ENCODE measurements at places on chromosomes 2 and 18. TPM values are rescaled to one million over a fixed set of nuclear protein-coding genes. Genes with fewer than 3 reads are reported as not detected.

MIB1 gene
- 15.3 TPM for total RNA-seq

CYP27C1 gene
- not detected for total RNA-seq

- DNase-seq = no peak
Observed at GRCh38 chr2:85470850-85471800, 52.6 kb downstream of the SH2D6 start.

- no peak for DNase-seq
Observed at GRCh38 chr18:70195852-70196434, 9.5 kb downstream of the RTTN start.

GRCh38 chr18:45666006-45666405, 50.7 kb downstream of the SLC14A2 start:
- no peak for DNase-seq

GRCh38 chr2:215866606-215867005, 146.7 kb downstream of the MREG start:
- DNase-seq = no peak

DNA sequence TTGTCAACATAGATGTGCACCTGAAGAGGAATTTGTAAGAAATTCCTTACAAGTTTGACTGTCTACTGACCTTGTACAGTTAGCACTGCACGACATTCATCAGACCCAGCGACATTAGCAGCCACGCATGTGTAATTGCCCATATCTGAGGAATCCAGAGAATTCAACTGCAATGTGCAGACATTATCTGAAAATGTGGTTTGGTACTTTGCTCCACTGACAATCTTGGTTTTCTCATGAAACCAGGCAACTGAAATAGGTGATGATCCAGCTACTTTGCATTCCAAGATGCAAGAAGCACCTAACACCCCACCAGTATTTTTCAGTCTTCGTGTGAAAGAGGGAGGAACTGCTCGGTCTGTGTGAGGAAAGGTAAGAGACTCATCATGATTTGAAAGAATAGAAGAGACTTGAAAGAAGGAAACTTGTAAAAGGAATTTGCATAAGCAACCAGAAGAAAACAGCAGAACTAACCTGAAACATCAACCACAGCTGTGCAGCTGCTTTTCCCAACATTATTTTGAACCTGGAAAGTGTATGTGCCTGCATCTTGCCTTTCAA, 83.4 kb downstream of the TTN start:
- no peak for DNase-seq

GRCh38 chr2:170425281-170425751, 247.4 kb downstream of the MYO3B start:
- no peak for DNase-seq

DNA sequence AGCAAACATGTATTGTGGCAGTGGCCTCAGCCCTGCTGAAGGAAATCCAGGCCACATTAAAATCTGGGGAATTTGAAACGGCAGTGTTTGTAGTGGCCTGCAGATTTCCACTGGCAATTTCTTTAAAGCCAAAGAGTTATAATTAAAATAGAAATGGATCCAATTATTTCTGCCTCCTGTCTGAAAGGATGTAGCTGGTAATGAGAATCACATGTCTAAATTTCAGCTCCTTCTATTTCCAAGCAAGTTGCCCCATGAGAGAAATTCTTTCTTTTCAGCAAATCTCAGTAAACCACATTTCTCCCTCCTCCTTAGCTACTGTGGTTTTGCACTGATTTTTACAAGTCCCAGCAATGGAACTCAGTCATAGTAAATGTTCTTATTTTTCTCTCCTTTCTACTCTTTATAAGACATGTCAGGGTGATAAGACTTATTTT, 55.4 kb upstream of the ZNF396 start:
- DNase-seq = no peak

DNA sequence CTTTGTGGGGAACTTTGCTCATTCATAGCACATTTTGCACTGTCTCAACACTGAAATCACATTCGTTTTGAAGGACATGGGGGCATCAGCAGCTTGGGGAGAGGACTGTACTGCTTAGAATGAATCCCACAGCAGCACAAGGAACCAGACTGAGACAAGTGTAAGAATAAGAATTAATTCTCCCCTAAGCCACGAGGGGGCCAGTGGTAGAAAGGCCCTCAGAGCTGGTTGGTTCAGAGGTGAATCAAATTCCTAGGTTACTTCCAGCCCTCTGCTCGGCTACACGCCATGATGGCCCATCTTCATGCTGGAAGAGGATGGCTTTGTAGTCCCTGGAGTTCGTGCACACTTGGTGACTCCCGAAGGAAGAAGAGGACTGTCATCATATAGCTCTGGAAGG, 12.0 kb upstream of the MC5R start:
- no peak for DNase-seq

DNA sequence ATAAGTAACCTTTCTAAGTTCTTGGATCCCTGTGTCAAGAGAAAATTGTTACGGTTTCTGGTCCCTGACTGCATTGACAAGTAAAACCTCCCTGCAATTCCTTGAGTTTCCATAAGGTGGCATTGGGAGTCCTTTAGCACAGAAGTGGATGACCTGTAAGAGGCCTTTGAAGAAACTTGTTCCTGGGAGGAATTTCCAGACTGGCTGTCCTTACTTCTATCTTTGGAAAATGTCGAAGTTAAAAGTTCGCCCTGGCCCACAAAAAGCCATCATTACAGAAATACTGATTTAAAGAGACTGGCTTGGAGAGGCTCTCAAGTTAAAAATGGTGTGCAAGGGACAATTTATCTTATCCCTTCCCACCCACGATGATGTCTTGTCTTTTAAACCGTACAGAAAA, 218.4 kb downstream of the CDH20 start:
- DNase-seq = no peak

BOLA3 gene
- total RNA-seq = 11.4 TPM

CYP1B1 gene
- 0.17 TPM for total RNA-seq

DNA sequence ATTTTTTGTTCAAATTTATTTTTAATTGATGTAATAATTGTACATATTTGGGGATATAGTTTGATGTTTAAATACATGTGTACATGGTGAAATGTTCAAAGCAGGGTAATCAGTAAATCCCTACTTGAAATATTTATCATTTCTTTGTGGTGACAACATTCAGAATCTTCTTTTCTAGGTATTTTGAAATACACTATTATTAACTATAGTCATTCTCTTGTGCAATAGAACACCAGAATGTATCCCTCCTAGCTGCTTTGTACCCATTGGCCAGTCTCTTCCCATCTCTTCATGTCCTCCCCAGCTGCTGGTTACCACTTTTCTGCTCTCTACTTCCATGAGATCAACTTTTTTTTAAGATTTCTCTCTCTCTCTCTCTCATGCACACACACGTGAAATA, 126.5 kb downstream of the ZNF407 start:
- no peak for DNase-seq

DNA sequence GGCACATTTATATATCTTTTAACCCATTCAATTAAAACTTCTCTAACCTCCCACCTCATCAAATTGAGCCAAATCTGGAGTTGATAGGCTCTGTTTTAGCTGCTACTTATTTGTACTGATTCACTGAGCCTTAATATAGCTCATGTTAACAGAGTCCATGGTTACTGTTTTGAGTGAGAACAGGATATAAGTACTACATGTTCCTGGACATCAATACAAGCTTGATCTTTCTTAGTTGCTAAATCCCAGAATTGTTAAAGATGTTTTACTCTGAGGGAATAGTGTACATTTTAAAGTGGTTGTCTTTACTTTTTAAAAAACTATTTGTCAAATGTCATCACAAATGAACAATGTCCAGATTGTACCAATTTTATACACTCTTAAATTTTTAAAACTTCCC, 157.7 kb downstream of the RPRM start:
- no peak for DNase-seq

DNA sequence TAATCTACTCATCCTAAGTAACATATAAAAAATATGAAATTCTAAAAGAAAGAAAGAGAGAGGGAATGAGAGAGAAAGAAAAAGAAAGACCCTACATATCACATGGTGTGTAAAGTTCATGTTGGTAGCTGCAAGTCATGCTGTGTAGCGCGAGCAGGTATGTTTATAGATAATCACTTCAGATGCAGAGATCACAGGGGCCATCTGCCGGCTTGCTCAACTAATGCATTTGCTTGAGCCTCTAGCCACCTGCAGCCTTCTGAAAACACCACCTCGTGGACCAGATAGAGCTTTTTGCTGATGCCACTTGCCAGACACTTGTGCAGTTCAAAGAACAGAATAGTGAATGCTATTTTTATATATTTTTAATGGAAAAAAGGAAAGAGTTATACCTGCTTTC, 37.6 kb downstream of the CDH7 start:
- no peak for DNase-seq

GRCh38 chr2:151029406-151030157, 232.1 kb downstream of the RBM43 start:
- DNase-seq = no peak

DNA sequence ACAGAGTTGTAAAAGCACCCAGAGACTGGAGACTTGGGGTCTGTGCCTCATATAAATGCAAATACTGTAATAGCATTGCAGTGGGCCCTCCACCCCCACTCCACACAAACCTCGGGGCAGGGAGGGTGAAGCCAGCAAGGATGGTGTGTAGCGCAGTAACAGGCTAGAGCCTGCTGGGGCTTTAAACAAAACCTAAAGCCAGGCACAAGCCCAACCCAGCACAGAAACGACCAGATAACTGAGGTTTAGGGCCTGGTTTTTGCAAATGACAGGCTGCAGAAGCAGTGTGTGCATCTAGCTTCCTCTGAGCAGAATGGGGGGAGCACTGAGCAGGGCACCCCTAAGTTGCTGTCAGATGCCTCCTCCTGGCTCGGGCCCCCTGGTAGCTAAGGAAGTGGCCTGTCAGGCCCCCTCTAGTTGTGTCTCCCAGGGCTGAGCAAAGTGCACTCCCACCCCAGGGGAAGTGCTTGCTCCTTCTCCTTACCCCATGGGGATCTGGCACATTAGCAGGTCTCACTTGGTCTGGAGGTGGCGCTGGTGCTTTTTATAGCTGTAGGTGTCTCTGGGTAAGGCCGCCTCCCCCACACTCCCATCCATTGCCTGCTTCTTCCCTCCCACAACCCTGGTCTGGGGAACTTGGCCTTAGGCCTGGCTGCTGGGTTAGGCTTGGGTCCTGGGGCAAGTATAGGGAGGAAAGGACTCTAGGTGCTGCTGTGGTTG, 135.1 kb downstream of the CELF4 start:
- no peak for DNase-seq

DNA sequence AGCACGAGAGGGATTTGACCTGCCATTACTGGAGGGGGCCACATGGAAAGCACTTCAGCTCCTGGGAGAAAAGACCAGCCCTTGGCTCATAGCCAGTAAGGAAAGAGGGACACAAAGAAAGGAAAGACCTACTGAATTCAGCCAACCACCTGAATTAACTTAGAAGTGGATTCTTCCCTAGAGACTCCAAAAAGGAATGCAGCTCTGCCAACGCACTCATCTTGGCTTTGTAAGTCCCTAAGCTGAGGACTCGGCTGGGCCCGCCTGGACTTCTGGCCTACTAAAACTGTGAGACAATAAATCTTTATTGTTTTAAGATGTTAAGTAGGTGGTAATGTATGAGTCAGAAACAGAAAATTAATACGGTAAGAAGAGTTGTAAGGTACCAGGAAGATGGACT, 11.5 kb downstream of the ATF2 start:
- DNase-seq = no peak

DNA sequence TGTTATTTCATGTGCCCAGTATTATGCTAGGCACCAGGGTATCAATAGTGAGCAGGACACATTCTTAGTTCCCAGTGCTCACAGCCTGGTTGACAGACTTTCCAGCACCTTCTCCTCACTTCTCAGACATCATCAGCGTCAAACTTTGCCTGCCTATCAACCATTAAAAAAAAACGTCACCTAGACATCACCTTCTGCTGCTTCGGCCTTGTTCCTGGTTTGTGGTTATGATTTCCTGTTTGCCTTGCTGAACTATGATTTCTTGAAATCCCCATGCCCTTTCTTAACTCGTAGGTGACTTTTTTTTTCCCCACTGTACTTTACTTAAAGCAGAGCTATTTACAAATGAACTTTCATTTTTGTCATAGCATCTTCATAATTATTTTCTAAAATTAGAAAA, 60.4 kb upstream of the NABP1 start:
- peak; percentile 22 for DNase-seq

- DNase-seq = no peak
Observed at GRCh38 chr2:232744963-232745362, 31.4 kb downstream of the KCNJ13 start.

GRCh38 chr2:20122864-20123263, 71.4 kb upstream of the LAPTM4A start:
- no peak for DNase-seq

- DNase-seq = no peak
Observed at GRCh38 chr2:207115715-207116364, 49.9 kb downstream of the KLF7 start.

DNA sequence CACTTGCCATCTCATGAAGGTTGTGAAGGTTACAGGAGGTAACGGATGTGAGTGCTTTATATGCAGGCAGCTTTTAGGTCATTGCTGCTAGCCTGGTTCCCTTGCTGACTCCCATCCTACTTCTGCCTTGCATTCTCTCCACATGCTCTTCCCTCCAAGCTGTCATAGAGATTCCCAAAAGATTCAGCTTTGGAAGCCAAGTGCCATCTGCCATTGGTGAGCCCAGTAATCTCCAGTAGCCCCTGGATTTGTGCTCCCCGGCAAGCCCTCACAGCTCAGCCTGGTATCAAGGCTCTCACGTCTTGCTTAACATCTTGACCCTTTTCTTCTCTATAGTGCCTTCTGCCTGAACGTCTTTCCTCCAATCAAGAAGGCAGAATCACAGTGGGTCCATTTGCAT, 61.6 kb downstream of the MYT1L start:
- no peak for DNase-seq

ORMDL1 gene
- total RNA-seq = 106 TPM

- no peak for DNase-seq
Observed at GRCh38 chr2:227450926-227451654, 20.9 kb upstream of the AGFG1 start.

C2orf81 gene
- 2.9 TPM for total RNA-seq

GRCh38 chr2:160835166-160835565, 325.1 kb upstream of the TANK start:
- DNase-seq = no peak

CYP27A1 gene
- 0.28 TPM for total RNA-seq

DNA sequence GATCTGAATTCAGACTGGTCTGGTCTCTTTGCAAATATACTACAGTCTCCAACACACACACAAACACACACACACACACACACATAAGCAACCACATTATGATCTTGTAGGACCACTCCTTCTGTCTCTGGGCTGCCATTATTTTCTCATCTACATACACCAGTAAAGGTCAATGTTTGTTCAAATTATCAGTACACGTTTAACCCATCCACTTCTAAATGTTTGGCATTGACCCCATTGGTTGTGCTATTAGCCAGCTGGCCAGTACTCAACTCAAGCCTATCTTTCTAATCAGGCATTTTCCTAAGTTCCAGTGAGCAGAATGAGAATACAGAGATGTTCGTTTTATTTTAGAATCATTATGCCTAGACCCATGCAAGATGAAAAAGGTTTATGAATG, 186.4 kb downstream of the CNTNAP5 start:
- DNase-seq = no peak

GRCh38 chr2:31217465-31218200, at the start of gene CAPN14:
TSS of gene CAPN14 (minus strand) at chr2:31217515. CDS start at chr2:31205447, 12,068 bp downstream.
- DNase-seq = no peak

DNA sequence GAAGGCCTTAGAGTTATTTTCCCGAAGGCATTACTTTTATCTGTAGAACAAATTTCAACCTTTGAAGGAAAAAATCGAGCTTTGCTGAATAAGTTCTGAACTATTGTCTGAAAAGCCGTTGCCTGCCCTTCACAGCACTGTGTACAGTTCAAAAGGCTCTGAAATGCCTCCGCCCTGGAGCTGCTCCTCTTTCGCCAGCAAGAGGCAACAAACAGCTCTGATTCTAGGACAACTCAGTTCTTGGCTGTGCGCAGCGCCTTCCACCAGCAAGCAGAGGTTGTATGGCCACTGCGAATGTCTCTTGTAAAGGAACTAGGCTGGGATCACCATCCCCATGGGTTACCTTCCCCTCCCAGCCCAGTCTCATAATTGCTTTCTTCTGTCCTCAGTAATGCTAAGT, 308.5 kb downstream of the GBX2 start:
- no peak for DNase-seq

Data from CD4-positive, alpha-beta T cell (primary cell).